ENCODE measurements at places on chromosomes 6 and 20.

- DNase-seq, result no peak
These were observed 34.2 kb downstream of the NHSL1 start for GRCh38 chr6:138465007-138465645.

- no peak for DNase-seq
These were observed 9.3 kb upstream of the JPH2 start for GRCh38 chr20:44196271-44196670.

DNA sequence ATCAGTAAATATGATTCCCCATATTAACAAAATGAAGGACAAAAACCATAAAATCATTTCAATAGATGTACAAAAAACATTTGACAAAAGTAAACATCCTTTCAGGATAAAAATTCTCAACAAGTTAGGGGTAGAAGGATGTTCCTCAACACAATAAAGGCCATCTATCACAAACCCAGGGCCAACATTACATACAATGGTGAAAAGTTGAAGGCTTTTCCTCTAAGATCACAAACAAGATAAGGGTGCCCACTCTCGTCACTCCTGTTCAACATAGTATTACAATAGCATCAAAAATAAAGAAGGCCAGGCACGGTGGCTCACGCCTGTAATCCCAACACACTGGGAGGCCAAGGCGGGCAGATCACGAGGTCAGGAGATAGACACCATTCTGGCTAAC lies 22.6 kb upstream of the ASF1A start:
- DNase-seq, result no peak

DNA sequence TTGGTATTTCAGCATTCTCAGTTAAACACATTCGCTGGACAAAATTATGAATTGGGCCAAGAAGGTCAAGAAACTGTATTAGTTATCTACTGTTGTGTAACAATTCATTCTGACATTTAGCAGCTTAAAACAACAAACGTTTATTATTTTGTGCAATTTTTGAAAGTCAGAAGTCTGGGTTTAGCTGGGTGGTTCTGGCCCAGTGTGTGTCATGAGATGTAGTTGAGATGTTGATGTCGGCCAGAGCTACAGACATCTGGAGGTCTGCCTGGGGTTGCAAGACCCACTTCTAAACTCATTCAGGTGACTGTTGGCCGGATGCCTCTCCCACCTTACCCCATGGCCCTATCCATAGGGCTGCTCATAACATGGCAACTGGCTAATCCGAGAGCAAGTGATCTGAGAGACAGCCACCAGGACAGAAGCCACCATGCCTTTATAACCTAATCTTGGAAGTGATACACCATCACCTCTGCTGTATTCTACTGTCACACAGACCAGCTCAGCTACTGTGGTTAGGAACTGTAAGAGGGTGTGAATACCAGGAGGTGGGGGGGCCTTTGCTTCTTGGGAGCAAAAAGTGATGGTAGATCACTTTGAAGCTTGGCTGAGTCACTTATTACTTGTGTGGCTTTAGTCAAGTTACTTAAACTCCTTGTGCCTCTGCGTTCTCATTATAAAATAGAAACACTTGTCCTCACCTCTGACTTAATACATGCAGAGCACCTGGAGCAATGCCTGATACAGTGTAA lies 217.0 kb upstream of the MYLIP start:
- DNase-seq, result no peak

DNA sequence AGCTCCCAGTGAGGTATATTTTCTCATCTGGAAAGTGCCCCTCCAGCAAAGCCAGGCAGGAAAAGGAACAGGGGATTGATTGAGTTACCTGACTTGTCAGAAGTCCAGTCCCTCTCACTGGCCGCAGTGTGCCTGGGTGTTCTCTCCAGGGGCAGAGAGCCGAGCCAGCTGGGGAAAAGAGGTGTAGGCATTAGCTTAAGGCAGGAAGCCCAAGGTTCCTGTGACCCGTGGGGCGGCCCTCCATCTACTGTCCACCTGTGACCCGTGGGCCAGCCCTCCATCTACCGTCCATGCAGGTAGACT lies 2.7 kb downstream of the PSMG4 start:
- no peak for DNase-seq

DNA sequence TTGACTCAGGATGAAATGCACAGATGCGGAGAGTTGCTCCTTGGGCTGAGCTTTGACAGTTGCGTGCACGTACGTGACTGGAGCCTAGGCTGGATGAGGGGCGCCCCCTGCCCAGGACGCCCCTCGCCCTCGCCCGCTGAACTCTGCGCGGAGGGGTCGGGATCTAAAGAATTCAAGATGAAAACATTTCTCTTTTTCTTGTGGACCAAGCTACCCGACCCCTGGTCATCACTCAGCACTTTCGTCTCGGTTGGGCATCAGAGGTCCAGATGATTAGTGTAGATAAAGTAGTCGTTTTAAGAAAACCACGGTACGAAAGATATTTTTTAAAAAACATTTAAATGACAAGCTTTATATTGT lies 700 bp downstream of the DTD1 start:
- peak; percentile 40 for DNase-seq

DNA sequence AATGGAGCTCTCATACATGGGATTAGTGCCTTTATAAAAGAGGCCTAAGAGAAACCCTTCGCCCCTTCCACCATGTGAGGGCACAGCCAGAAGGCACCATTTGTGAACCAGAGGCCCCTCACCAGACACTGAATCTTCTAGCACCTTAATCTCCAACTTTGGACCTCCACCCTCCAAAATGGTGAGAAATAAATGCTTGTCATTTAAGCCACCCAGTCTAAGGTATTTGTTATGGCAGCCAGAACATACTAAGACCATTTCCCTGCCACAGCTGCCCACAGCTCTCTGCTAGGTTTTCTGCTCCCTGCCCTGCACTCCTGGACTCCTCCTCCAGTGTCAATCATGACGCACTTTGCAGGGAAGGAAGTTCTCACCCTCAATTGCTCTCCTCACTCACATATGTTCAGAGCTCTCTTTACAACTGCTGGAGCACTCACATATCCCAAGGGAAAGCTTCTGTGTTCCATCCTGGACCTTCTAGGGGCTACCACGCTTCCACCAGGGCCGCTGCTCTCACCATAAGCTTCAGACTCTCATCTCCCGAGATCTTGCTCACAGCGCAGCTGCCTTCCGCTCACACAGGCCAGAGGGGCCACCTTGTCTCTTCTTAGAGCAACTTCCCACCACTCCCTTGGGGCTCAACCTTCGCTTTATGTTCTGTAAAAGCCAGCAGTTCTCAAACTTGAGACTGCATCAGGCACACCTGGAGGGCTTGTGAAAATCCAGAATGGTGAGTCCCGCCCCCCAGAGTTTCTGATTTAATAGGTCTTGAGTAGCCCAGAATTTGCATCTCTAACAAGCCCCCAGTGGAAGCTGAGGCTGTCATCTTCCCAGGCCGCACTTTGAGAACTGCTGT lies 1.6 kb upstream of the LY86 start:
- no peak for DNase-seq

All from NCI-H1092 treated with DMSO at 0.1 percent for 48 hours (cell line).